ENCODE measurements at places on chromosomes 7 and 10.

GRCh38 chr7:44274623-44274975, 50.8 kb downstream of the CAMK2B start:
- no peak for DNase-seq

DNA sequence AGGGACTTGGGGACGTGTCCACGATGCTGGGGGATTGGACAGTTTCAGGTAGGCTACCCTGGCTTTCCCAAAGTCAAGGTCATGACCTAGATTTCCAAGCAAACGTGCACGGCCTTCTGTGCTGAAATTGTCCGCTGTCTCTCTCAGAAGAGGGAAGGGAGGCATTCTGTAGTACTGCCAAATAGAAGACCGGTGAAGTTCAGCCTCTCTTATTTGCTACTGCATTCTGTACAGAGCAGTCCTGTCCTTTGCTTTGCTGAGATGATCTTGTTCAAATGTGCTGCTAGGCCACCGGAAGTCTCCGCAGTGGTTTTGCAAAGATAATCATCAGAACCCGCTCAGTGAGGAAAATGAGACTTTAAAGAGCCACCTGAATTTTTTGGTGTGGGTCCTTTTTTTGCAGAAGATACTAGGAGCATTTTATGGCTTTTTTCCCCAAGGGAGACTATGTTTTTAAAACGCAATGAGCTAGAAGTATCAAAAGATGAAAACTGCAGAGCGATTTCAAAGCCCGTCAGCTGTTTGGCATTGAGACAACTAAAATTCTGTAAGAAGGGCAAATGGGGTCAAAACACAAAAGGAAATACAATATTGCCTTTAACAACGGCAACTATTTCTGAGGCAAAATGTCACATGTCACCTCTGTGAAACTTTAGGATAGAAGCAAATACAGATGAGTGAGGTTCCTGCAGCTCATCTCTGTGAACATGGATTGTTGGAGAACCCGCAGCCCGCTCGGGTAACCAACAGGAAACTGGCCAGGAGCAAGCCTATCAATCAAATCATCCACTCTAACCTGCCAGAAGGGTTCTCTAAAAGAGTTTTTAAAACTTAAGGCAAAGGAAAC, 1.3 kb upstream of the NMT2 start:
- DNase-seq, result peak; percentile 19

DNA sequence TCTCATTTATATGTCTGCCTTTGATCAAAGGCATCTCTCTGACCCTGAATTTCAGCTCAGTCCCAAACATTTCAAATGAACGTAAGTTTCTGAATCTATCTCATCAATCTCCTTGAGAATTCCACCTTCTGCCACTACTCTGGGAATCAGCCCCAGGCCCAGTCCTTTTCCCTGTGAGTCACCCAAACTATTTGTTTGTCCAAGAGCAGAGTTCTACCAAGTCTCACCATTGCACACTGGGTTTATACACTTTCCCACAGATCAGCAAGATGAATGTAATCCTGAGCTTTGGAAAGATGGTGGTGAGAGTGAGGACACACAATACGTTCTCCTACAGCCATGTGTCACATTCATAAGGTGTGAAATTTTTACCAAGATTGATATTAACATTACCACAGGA, 251.3 kb upstream of the VWC2 start:
- DNase-seq, result no peak

DNA sequence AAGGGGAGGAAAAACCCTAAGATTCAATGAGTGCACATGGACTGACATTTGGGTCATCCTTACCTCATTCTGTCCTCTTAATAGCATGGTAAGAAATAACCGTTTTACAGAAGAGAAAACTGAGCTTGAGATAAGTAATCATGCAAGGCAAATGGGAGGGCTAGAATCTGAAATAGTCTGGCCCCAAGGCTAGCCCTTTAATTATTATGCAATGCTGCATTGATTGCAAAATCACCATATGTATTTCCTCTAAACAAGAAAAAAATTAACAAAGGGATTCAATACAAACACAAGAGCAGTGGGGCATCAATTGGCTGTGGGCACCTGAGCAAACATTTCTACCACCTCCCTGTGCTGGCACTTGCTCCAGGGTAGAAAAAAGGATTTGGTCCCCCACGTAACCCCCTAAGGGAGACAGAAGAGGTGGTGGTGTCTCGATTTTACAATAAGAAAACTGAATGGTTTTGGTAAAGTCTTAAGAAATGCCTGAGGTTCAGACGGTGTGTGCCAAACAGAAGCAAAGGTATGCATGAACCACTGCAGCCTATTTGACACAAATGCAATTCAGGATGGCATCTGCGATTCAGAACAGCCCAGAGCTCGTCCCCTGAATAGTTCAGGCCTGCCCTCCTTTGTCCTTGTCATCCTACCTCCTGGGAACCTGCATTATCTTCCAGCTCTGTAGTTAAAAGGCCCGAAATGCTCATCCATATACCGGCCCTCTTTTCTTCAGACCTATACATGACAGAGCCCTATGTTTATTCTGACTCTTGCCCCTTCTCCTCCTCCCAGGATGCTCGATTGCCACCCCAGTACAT, 23.6 kb downstream of the PIP4K2A start:
- DNase-seq, result no peak

GRCh38 chr7:64037095-64037494, 8.1 kb upstream of the ZNF727 start:
- DNase-seq, result no peak

GRCh38 chr7:148962823-148963582, 65.3 kb downstream of the PDIA4 start:
- no peak for DNase-seq

DNA sequence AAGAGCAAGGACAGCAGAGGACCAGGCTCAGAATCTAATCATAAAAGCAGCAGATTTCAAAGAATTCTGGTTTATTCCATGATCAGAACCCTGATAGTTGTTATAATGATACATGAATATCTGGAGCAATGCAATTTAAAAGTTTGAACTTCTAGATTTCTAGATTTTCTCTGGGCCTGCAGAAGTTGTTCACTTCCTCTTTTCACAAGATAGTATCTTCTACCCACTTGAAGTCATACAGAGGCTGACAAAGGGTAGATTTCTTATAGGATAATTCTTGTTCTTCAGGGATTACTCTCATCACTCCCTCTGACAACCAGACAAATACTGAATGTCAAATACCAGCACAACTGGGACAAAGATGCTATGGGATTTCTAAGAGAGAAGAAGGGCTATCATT, 320.0 kb upstream of the ETV1 start:
- DNase-seq, result no peak

DNA sequence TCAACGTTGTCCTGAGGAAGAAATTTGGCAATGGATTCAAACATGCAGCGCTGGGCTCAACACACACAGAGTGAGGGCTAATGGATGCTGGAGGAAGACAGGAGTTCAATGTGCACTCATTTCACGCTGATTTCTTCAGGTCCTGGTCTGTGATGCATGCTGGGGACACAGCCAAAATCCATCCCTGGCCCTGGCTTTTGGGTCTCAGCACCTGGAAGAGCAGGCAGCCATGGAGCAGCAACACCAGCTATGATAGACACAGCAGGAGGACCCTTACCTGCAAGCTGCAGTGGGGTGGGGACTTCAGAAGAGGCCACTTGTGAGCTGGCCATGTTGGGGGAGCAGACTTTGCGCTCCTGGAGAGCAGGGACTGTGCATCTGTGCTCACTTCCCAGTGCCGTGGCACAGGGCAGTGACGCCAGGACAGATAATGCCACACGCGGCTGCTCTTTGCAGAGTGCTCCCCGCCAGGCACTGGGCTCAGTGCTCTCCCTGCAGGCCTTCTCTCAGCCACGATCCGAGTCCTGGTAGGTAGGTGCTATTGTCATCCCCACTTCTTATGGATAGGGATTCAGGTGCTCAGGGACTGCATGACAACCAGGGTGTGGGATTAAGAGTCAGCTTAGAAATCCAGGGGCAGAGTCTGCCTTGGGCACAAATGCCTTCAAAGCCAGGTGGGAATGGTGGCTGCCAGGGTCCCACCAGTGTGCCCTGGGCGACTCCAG, 138.8 kb upstream of the UNC5B start:
- DNase-seq, result no peak

GRCh38 chr7:36165059-36165458, 12.0 kb downstream of the EEPD1 start:
- DNase-seq, result no peak

- DNase-seq, result no peak
Measured at GRCh38 chr10:28400681-28401080, 97.8 kb upstream of the MPP7 start.

GRCh38 chr7:123580406-123581161, 21.0 kb upstream of the ASB15 start:
- no peak for DNase-seq

DNA sequence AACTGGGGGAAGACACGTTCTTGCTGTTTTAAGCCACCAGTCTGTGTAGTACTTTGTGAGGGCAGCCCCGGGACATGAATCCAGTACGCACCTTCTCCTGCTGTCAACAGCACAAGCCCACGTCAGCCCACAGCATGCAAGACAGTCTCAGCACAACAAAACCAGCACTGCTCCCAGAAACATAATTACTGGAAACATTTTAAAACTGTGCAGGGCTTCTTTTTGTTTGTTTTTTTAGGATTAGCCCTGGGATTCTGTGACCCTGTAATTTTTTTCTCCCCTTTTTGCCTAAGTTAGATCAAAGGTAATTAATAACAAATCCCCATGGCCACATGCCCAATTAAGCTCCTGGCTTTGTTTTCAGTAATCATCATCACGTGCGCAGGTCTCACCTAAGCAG, 87.5 kb downstream of the VOPP1 start:
- no peak for DNase-seq

GRCh38 chr7:132519936-132520335, 56.3 kb downstream of the PLXNA4 start:
- no peak for DNase-seq
